ENCODE measurements at places on chromosomes 4 and X. TPM values are rescaled to one million over a fixed set of nuclear protein-coding genes. Genes with fewer than 3 reads are reported as not detected.
A peak's percentile ranks its signal among the peaks of the same experiment; 100 is the strongest.

PDGFC gene
- total RNA-seq, result 0.62 TPM

- no peaks in the 10 kb centered on the region for H3K4me1 ChIP-seq
- H3K36me3 ChIP-seq, result no peaks in the 10 kb centered on the region
- H3K27ac ChIP-seq, result no peak overlapping the region
- no peaks in the 10 kb centered on the region for H3K27me3 ChIP-seq
- no peak for DNase-seq
Measured at GRCh38 chrX:105738162-105738561, 84.2 kb upstream of the NRK start.

- no peak for DNase-seq
- peaks cover 33% of the 10 kb centered on the region for H3K4me1 ChIP-seq
- peak overlapping the region; percentile 97 for H3K4me3 ChIP-seq
- H3K27me3 ChIP-seq, result no peaks in the 10 kb centered on the region
- H3K36me3 ChIP-seq, result peaks cover 17% of the 10 kb centered on the region
- peak overlapping the region; percentile 85 for H3K27ac ChIP-seq
Measured at GRCh38 chr4:15682242-15683142, 865 bp downstream of the FAM200B start.

DNA sequence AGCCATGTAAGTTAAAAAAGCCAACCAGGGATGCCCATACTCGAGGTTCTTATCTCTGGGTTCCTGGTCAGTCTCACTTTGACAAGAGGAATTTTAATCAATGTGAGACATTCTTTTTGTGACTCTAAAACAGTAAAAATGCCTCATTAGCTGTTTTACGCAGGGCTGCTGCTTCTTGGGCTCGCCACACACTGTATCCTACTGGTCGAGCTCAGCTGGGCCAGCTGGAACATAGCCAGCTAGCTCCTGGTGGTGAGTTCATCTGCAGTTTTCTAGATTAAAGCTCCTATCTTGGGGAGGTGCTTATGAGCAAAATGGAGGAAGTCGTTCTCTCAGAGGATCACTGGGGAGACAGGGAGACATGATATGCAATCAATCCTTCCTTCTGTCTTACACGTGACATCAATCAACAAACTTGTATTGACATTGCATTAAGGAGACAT is 55.9 kb upstream of the LEF1 start:
- DNase-seq, result no peak
- no peaks in the 10 kb centered on the region for H3K4me1 ChIP-seq
- no peaks in the 10 kb centered on the region for H3K27me3 ChIP-seq
- H3K36me3 ChIP-seq, result peaks cover 2% of the 10 kb centered on the region

MAOA gene
- not detected for total RNA-seq

TRIM60 gene
- total RNA-seq, result not detected

- H3K27ac ChIP-seq, result no peak overlapping the region
- no peaks in the 10 kb centered on the region for H3K27me3 ChIP-seq
- peaks cover 60% of the 10 kb centered on the region for H3K36me3 ChIP-seq
- H3K4me3 ChIP-seq, result no peak overlapping the region
Measured at GRCh38 chr4:48853604-48854394, 22.9 kb downstream of the OCIAD1 start.

CDX4 gene
- not detected for total RNA-seq

PDGFRA gene
- not detected for total RNA-seq

DNA sequence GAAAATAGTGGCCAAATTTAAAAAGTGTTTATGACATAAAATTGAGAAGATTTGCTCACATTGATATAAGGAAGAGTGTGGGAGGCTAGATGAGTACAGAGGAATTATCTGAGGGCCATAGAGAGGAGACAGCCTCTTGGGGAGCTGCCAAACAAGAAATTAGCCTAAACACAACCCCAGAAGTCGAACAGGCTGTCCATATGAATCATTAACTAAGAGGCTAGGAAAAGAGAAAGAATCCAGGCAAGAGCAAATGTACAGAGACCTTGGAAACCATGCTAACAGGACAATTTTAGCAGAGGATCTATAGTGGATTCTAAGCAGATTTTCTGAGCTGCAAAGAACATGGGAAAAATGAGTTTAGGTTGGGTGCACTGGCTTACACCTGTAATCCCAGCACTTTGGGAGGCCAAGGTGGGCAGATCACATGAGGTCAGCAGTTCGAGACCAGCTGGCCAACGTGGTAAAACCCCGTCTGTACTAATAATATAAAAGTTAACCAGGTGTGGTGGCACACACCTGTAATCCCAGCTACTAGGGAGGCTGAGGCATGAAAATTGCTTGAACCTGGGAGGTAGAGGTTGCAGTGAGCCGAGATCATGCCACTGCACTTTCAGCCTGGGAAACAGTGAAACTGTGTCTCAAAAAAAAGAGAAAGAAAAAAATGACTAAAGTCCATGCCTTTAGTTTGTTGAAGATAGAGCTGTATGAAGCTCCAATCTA is 76.1 kb downstream of the NWD2 start:
- no peaks in the 10 kb centered on the region for H3K36me3 ChIP-seq
- no peaks in the 10 kb centered on the region for H3K4me1 ChIP-seq
- H3K27ac ChIP-seq, result no peak overlapping the region
- no peak for DNase-seq
- H3K27me3 ChIP-seq, result no peaks in the 10 kb centered on the region
